MM.1S (cell line): ENCODE measurements at places on chromosomes 2 and 18.

GRCh38 chr2:168254158-168254935 is 7.0 kb upstream of the STK39 start:
- no peak overlapping the region for H3K4me3 ChIP-seq
- no peak for DNase-seq
- no peak overlapping the region for H3K27ac ChIP-seq

- no peaks in the 10 kb centered on the region for H3K36me3 ChIP-seq
- no peak overlapping the region for H3K4me3 ChIP-seq
- H3K27ac ChIP-seq = no peak overlapping the region
- H3K4me1 ChIP-seq = no peaks in the 10 kb centered on the region
These were observed 64.9 kb upstream of the KIF5C start for GRCh38 chr2:148810081-148810480.

- no peak for DNase-seq
- H3K27me3 ChIP-seq = no peaks in the 10 kb centered on the region
- no peak overlapping the region for H3K27ac ChIP-seq
- H3K4me3 ChIP-seq = no peak overlapping the region
These were observed 4.0 kb upstream of the HNMT start for GRCh38 chr2:137960223-137960622.

DNA sequence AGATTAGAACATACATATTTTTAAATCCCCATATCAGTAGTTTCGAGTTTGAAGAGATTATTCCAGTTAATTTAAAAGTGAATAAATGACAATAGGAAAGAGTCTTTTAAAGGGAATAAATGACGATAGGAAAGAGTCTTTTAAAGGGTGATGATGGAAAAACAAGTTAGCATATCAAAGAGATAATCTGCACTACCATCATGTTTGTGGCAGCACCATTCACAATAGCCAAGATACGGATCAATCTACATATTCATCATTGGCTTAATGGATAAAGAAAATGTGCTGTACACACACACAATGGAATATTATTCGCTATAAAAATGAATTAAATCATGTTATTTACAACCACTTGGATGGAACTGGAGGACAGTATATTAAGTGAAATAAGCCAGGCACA is 15.0 kb downstream of the ATG16L1 start:
- H3K36me3 ChIP-seq = peaks cover 18% of the 10 kb centered on the region; the same call in 1 of the 2 replicates
- H3K27ac ChIP-seq = no peak overlapping the region
- H3K27me3 ChIP-seq = no peaks in the 10 kb centered on the region
- peaks cover 14% of the 10 kb centered on the region for H3K4me1 ChIP-seq
- no peak for DNase-seq

- H3K36me3 ChIP-seq = no peaks in the 10 kb centered on the region
- H3K4me1 ChIP-seq = no peaks in the 10 kb centered on the region
- no peaks in the 10 kb centered on the region; the same call in 1 of the 2 replicates for H3K27me3 ChIP-seq
These were observed 9.9 kb upstream of the NFATC1 start for GRCh38 chr18:79385708-79386341.

DNA sequence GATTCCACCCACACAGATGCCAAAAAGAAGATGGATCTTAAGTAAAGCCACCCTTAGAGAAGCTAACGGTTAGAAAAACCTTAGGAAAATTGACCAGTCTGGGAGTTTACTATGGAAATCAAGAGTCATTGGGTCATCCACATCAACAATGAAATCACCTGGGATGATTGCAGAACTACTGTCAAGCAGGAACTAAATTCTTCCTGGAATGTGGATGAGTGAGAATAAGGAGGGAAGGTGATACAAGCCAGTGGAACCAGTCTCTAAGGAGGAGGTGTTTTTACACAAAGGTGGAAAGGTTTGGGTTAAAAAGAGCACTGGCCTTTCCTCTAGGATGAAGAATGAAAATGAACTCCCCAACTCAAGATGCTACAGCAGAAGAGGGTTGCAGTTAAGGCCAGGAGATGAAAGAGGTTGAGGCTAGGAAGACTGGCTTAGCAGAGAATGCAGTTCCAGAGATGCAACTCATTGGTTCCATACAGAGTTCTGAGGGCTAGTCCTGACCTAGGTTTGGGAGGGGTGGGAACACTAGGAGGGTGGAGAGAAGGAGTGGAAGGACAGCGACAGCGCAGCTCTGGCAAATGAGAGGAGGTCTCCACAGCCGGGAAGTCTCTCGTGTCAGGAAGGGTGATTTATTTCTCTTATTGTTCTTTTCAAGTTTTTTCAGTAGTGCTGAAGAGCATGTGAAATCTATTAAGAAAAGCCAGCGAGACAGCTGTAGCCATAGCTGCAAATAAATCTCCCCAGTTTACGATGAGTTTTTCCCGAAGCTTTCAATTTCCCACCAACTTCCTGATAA is 27.7 kb upstream of the KDM3A start:
- H3K27ac ChIP-seq = no peak overlapping the region
- no peaks in the 10 kb centered on the region for H3K27me3 ChIP-seq
- H3K4me1 ChIP-seq = no peaks in the 10 kb centered on the region
- no peak overlapping the region for H3K4me3 ChIP-seq
- DNase-seq = no peak
- no peaks in the 10 kb centered on the region for H3K36me3 ChIP-seq

DNA sequence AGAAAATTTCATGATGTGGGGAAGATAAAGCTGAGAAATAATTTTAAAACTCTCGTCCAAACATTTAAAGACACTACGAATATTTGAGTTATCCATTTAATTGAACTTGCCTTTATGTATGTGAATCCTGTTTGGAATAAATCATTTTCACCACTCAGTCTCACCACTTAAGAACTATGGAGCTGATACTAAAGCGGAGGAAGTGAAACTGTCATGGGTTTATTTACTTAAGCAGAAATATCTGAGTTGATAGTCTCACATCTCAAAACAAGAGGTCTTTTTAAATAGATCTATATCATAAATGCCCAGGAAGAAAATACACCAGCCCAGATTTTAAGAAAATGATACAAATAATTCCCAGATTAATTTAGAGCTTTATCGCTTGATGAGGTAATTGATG is 532.4 kb downstream of the ZNF804A start:
- peaks cover 15% of the 10 kb centered on the region for H3K4me1 ChIP-seq
- no peak overlapping the region for H3K27ac ChIP-seq
- no peaks in the 10 kb centered on the region for H3K36me3 ChIP-seq
- no peaks in the 10 kb centered on the region for H3K27me3 ChIP-seq

- no peaks in the 10 kb centered on the region for H3K4me1 ChIP-seq
- H3K27me3 ChIP-seq = no peaks in the 10 kb centered on the region
- no peak for DNase-seq
- no peaks in the 10 kb centered on the region for H3K36me3 ChIP-seq
These were observed 78.8 kb downstream of the INSIG2 start for GRCh38 chr2:118167026-118167425.

- no peak overlapping the region for H3K4me3 ChIP-seq
- H3K4me1 ChIP-seq = no peaks in the 10 kb centered on the region
- no peaks in the 10 kb centered on the region for H3K27me3 ChIP-seq
- no peak for DNase-seq
These were observed 1045.3 kb downstream of the TSN start for GRCh38 chr2:122800781-122801180.

- H3K27ac ChIP-seq = no peak overlapping the region
- no peak overlapping the region for H3K4me3 ChIP-seq
- H3K4me1 ChIP-seq = peaks cover 14% of the 10 kb centered on the region
These were observed 62.8 kb downstream of the NABP1 start for GRCh38 chr2:191740759-191741158.

DNA sequence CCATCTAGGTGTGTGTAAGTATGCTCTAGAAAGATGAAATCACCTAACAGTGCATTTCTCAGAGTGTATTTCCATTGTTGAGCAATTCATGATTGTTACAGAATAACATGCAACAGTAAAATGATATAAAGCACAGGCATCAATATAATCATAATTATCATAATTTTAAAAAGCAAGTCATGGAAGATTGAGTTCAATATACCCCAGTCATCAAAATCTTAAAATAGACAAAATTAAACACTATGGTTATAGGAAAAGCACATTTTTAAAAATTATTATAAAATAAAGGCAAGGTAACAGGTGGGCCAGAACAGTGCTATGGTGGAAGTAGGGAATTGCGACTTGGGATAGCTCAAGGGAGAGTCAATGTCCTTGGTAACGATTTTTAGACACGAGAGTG is 555.4 kb upstream of the VRK2 start:
- H3K4me1 ChIP-seq = no peaks in the 10 kb centered on the region
- no peak overlapping the region for H3K4me3 ChIP-seq
- DNase-seq = no peak
- no peaks in the 10 kb centered on the region for H3K36me3 ChIP-seq
